ENCODE measurements at places on chromosomes 16 and 17. TPM values are rescaled to one million over a fixed set of nuclear protein-coding genes. Genes with fewer than 3 reads are reported as not detected.

DNA sequence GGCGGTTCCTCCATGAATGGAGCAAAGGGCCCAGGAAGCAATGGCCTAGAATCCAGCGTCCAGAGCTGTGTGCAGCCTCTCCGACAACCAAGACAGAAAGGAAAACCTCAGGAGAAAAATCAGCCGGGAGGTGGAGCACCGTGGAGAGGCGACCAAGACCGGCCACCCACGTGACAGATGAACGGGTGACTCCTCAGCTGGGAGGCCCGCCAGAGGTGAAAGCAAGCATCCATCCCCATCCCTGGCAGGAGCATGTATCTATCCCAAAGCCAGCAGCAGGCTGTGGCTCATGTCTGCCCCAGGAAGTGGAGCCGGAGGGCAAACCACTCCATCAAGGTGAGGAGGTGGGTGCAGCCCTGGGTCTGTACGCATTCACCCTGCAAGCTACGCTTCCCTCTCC lies 52.1 kb downstream of the FOXL1 start:
- ATAC-seq: no peak

GRCh38 chr16:69217433-69217832 lies 30.5 kb downstream of the SNTB2 start:
- peak; percentile 92 for ATAC-seq

DNA sequence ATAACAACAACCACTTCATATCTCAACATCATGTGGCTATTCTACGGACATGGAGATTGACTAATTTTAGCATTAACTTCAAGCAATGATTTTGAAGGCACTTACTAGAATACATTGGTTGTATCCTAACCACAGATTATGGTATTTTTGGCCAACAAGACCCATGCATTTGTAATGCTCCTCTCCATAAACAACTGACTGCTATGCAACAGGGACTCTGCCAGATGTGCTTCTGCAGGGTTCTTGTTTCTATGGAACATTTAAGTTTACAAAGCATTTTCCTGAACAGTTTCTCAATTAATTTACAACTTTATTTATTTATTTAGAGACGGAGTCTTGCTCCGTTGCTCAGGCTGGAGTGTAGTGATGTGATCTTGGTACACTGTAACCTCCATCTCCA lies 178.0 kb downstream of the PARN start:
- no peak for ATAC-seq

CHST6 gene
- not detected for total RNA-seq

GNAO1 gene
- 0.41 TPM for total RNA-seq

TEX14 gene
- 0.32 TPM for total RNA-seq

GRCh38 chr16:69663846-69664245 lies 62.5 kb downstream of the NQO1 start:
- ATAC-seq: no peak

PPY gene
- 0.90 TPM for total RNA-seq

KRTAP1-1 gene
- total RNA-seq: not detected

C17orf67 gene
- total RNA-seq: 5.6 TPM

FBRS gene
- 140 TPM for total RNA-seq

DNA sequence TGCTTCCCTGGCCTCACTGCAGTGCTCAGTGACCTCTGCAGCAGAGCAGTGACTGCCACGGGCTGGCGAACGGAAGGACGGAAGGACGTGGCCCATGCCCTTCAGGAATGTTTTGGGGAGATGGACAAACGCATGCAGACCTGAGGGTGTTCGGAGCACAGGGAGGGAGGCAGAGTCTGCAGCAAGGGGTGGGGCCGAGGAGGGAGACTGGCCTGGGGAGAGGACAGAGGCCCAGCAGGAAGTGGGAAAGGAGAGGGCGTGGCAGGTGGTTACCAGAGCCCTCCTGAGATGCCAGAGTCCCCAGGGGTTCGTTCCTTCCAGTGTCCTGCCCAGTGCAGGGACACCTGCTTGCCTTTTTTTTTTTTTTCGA lies 21.9 kb downstream of the ADORA2B start:
- ATAC-seq: no peak

ABCA9 gene
- total RNA-seq: not detected

DNA sequence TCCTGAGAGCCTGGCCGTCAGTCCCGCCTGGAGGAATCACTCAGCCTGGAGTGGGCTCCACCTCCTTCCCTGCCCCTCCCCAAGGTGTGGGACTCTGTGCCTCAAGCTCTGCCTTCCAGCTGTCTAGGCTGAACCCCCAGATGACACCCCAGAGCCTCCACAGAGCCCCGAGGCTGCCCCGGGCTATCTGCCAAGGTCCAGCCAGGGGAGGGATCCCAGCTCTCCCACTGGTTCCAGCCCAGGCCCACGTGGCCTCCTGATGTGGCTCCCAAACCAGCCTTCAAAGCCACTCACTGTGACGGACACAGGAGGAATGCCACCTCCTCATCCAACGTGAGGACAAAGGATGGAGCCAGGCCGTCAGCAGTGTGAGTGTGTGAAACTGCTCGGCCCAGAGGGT lies 45.6 kb upstream of the ENPP7 start:
- no peak for ATAC-seq

RPH3AL gene
- 2.5 TPM for total RNA-seq

DNA sequence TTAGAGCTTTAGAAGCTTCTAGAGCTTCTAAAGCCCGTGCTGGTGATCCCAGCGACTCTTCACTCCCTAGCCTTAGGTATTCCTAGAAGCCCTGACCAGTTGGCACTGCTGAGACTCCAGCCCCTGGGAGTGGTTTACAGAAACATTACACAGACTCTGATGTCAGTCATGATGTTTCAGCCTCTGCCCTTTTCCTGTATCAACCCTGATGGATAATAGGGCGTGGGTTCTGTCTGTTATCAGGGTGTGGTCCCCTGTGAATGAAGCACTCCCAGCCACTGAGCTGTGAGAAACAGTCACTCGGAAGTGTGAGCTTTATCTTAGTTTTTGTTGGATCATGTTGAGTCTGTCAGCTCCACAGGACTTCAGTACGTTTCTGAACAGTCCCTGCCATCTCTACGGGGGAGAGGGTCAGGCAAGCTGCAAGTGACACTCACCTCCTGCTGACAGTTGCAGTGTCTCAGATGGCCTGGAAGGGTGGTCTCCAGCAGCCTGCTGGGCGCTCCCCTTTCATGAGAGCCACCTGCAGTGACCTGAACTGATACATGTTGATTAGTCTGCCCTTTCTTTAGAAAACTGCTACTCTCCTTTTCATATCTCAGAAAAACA lies 12.8 kb downstream of the GOSR2 start:
- no peak for ATAC-seq

GRCh38 chr16:8614435-8615029 lies 7.0 kb upstream of the METTL22 start:
- peak; percentile 59 for ATAC-seq

DNA sequence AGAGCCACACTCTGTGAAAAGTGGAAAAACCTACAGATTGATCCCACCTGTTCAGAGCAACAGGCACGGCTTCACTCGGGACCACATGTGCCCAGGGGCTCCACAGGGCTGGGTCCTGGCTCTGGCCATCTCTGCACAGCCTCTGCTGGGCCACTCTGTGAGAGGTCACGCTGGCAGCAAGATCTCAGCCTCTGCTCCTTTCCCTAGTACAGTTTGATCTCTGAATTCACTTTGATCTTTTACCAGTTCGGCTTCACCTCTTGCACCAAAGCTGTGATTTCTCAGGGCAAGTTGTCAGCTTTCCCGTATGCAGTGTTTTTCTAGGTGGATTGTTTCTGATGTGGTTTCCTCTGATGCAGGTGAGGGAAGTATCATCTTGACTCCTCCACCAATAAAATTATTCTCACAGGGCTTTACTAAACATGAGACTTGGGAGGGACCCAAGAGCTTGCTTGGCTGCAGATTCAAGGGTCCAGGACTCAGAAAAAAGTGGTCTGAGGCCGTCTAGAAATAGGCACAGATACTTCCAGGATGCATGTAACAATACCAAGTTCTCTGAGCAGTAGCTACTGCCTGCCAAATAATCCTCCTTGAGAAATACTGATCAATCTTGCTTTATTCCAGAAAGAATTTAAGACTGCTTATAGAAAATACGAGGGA lies 24.0 kb upstream of the ALDH3A1 start:
- ATAC-seq: peak; percentile 62

DNA sequence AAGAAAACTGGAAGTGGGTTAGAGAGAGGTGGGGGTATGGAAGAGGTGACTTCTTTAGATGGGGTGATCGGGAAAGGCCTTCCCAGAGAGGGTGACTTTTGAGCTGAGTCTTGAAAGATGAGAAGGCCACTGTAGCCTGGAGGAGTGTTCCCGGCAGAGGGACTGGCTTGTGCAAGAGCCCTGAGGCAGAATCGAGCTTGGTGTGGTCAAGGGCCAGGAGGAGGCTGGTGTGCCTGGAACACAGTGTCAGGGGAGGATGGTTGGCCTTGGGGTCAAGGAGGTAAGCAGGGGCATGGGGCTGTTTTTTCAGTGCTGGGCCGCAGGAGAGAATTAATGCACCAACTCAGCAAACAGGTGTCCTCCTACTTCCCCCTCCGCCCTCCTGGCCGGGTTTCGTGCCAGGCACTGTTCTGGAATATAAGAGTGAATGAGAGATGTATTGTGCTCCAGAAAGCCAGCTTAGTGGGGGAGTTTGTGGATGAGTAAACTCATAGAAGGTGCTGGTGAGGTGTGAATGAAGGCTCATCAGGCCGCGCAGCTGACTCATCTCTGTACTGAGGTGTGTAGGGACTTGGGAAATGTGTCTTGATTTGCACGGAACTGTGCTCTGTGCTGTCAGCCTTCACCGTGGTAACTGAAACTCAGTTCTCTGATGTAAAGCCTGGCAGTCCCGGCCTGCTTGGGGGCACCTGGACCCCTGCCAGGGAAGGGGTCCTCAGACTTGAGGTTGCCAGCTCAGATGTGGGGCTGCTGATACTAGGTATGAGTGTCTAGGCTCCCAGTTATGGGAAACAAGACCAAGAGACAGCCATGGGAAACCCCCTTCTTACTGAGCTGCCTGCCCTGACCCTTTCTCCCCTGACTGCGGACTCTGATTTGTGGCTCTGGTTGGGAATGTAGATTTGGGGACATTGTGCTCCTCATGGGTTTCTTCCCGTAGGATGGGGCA lies 15.3 kb downstream of the KSR1 start:
- ATAC-seq: peak; percentile 73

KIF19 gene
- 0.11 TPM for total RNA-seq

- no peak for ATAC-seq
Measured at GRCh38 chr16:53087101-53087500, 32.3 kb downstream of the CHD9 start.

LDHD gene
- 0.11 TPM for total RNA-seq

APOH gene
- total RNA-seq: not detected

DNA sequence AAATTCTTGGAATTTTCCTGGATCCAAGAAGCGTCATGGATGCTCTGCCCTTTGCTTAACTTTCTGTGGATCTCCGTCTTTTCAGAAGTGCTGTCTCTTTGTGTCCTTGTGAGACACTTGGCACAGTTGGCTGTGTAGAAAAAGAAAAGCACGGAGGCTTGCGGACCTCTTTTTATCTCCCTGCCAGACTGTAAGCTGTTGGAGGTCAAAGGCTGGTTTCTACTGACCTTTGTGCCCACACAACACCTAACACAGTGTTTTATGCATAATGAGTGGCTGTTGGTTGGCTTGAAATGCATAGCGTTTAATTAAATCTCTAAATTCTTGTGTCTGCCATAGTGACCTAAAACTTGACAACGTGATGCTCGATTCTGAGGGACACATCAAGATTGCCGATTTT lies 75.7 kb upstream of the CACNG3 start:
- no peak for ATAC-seq

DNA sequence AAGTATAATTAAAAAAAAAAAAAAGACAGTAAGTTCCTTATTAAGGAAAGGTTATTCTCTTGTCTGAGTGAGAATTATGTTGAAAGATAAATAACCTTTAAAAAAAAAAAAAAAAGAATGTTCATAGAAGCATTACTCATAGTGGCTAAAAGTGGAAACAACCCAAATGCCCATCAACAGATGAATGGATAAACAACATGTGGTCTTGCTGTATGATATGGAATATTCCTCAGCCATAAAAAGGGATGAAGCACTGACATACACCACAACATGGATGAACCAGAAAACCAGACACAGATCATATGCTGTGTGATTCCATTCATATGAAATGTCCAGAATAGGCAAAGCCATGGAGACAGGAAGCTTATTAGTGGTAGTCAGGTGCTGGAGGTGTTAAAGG lies 9.2 kb upstream of the CCNF start:
- ATAC-seq: no peak
